Body of pancreas (tissue), 4 donors: ENCODE measurements at places on chromosomes 7 and 10. TPM values are rescaled to one million over a fixed set of nuclear protein-coding genes. Genes with fewer than 3 reads are reported as not detected.

MOSPD3 gene
- total RNA-seq, result 8.6 TPM

GRCh38 chr7:55016061-55016745 lies 2.6 kb upstream of the EGFR start:
- DNase-seq, result no peak

DNA sequence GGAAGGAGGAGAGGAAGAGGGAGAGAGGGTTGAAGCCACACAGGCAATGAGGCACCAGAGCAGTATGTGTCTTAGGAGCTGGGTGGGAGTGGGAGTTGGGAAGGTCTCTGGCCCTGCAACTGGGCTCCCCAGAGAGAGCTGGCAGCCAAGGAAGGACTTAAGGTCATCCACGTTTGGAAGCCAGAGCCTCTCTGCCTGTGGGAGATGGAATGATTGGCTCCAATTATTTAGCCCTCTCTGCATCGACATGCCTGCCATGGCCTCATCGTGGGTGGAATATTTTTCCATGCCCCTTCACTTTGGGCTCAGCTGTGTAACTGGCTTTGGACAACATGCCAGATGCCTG lies 478.5 kb downstream of the RPS24 start:
- no peak for DNase-seq

FOXP2 gene
- total RNA-seq, result 15.5 TPM

- DNase-seq, result no peak
Measured at GRCh38 chr7:119594956-119595355, 678.0 kb upstream of the KCND2 start.

OPN4 gene
- total RNA-seq, result not detected

- no peak for DNase-seq
Measured at GRCh38 chr7:88092676-88092999, 127.2 kb downstream of the SRI start.

GRCh38 chr10:123687758-123688157 lies 21.6 kb downstream of the GPR26 start:
- DNase-seq, result no peak

GRCh38 chr7:157604661-157605381 lies 268.0 kb downstream of the DNAJB6 start:
- no peak for DNase-seq

HSPA12A gene
- 22.7 TPM for total RNA-seq

DNA sequence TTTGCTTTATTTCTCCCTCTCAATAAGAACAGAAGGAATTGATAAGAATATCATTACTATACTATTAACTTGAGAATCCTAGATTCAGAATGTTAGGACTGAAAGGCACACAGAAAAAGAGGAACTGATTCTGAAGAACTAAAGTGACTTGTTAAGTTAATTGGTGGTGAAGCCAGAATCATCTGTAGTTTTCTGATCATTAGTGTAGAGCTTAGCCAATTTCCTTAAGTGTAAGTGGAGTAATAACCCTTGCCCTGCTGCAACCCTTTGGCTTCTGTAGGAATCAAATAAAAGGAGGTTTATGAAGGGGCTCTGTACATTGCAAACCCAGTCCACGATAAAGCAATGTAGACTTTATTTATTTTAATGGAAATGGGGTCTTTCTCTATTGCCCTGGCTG lies 1186.0 kb downstream of the SORCS3 start:
- DNase-seq, result no peak
